Suprapubic skin (tissue), 4 donors: ENCODE measurements at places on chromosomes 6 and 20. TPM values are rescaled to one million over a fixed set of nuclear protein-coding genes. Genes with fewer than 3 reads are reported as not detected.

The TMEM244 gene
- total RNA-seq = not detected

The ABCF1 gene
- total RNA-seq = 46.4 TPM

The OTOR gene
- not detected for total RNA-seq

The NKX2-2 gene
- not detected for total RNA-seq

The MKKS gene
- 8.7 TPM for total RNA-seq

The RHAG gene
- total RNA-seq = 0.89 TPM

The BAG2 gene
- 1.1 TPM for total RNA-seq

The CALHM6 gene
- not detected for total RNA-seq

The KIAA1755 gene
- 3.3 TPM for total RNA-seq

The OR5V1 gene
- total RNA-seq = not detected

The ELOVL4 gene
- total RNA-seq = 111 TPM

The BPIFB1 gene
- not detected for total RNA-seq

The PRDM1 gene
- total RNA-seq = 34.3 TPM

The SCUBE3 gene
- 0.23 TPM for total RNA-seq

The NNAT gene
- 4.6 TPM for total RNA-seq

The CD109 gene
- 27.5 TPM for total RNA-seq

The CAP2 gene
- 2.9 TPM for total RNA-seq

The GNMT gene
- 0.79 TPM for total RNA-seq

The PKIB gene
- total RNA-seq = 7.4 TPM

The FAXC gene
- total RNA-seq = 6.8 TPM

The TMEM170B gene
- total RNA-seq = 1.4 TPM

The SRMS gene
- total RNA-seq = 1.3 TPM

The SLC35F1 gene
- total RNA-seq = 0.34 TPM

The BMP5 gene
- not detected for total RNA-seq

The ISM1 gene
- total RNA-seq = 13.0 TPM

The POM121L2 gene
- total RNA-seq = not detected
